Fibroblast of skin of left biceps (primary cell): ENCODE measurements at places on chromosomes 3 and 15.

- DNase-seq, result no peak
These were observed 26.2 kb downstream of the ALDH1A2 start for GRCh38 chr15:58039079-58040035.

DNA sequence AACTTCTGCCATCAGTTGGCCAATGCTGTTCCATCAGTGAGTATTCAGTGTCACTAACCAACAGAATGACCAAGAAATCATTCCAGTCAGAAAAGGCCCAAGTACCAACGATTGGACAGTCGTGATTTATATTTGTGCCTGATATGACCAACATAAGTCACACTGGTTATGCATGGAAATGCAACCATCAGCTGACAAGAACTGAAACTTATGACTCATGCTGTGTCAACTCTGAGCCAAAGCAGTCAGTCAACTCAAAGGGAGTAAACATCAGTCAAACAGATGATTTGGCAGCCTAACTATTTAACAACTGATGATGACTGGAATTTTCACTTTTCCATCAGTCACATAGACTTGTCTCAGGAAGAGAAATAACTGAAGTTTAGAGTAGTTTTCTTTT is 142.4 kb downstream of the ANXA2 start:
- DNase-seq, result no peak

- DNase-seq, result no peak
These were observed 57.1 kb downstream of the ADAMTS17 start for GRCh38 chr15:100284701-100285100.

DNA sequence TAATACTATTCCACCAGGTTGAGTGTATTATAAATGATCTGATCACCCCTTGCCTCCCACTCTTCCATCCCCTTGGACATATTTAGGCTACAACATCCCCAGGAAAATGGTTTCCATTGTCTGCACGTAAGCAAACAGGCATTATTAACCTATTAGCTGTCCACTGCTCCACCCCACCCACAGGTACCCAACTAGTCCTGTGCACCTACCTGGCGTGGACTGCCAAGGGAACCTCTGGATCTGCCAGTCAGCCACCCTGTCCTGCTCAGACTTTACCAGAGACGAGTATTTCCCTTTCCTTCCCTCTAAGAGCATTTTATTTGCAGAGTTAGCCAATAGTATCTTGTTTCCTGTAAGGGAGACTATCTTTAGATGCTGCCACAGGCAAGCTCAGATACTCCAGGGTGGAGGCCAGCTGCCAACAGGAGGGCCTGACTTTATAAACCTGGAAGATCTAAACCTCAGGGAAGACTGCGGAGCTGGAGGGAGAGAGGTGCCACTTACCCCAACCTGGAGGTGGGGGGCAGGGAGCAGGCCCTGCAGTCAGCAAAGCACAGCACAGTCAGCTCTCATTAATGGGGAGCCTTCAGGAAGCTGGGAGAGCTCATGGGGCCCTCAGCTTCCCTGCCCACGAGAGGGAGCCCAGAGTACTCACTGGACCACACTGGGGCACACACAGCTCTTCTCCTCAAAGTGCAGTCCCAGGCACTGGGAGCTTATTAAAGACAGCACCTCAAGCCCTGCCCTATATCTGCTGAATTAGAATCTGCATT is at the start of gene CX3CR1:
CX3CR1 (minus strand) TSS at position 292 of the 773 bp plus-strand sequence. CDS start 13,527 bp downstream, outside the sequence.
- no peak for DNase-seq

DNA sequence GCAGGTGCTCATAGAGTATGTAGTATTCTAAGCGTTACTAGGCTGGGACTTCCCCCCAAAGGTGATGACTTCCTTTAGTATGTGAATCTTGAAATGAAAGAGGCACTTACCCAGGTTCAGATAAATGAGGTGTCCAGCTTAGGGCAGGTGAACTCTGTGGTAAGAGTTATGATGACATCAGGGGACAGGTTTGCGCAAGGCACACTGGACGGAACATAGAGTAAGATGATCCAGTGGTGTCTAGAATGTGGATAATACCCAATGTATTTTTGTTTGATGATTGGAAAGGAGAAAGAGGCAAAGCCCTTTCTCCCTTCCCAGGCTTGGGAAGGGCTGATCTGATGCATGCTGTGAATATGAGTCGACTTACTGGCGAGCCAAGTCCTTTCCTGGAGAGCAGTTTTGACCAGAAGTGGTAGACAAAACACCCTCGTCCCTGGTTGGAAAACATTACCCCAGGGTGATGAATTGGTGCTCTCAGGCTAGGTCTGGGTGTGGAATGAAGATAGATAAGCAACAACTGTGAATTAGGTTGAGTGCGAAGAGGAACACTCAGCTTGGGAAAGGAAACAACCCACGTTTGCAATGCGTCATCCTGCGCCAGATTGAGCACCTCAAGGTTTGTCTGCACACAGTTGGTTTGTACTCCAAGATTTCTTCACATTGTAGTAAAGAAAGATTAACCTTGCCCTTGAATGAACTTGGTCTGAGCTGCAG is 124.2 kb downstream of the GHSR start:
- no peak for DNase-seq

GRCh38 chr15:75945953-75946352 is 42.3 kb downstream of the FBXO22 start:
- DNase-seq, result no peak

DNA sequence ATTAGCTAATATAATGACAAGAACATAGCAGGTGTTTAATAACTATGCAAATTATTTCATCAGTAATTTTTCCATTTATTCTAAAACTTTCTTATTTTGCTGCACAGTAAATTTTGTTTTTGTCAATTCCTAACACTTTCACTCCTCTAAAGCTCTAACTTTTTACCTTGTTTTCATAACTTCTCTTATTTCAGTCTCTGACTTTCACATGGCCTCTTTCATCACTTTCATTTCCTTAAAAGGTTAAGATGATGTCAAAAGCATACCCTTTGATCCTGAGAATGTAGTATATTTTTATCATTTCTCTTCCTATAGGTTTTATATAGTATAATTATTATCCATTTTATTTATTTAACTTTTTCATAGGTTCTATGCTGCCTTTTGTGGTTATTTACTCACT is 1325.8 kb upstream of the ALCAM start:
- DNase-seq, result no peak

DNA sequence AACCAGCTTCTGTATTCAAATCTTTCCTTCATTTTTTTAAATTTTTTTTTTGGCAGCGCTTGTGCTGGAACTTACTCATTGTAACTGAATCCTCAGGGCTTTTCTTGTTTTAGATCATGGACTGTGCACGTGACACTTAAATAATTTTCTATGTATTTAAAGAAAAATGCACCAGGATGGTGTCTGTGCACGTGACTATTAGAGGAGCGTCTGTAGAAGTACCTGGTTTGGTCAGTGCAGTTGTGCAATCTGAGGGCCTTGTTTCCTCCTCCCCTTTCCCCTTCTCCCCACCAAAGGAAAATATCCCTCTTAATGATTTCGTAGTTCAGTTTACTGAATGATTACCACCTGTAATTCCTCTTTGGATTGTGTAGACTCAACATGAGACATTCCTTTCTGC is 31.3 kb downstream of the EDEM1 start:
- DNase-seq, result no peak

DNA sequence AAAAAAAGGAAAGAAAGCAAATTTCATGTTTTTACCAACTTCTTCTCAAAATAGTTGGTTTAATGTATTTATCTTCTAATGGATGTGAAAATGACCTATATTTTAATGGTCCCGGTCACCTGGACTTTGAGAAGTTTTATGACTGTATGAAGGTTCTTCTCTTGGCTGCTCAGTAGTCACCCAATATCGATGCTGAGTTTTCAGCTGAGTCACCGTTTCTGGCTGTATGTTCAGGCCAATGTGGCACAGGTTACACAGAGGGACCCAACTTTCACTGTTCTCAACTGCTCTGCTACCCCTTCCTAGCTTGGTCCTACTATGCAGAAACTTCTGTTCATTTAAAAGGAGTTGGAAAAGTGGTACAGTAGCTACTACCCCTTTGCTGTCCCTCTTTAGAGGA is 25.8 kb downstream of the VGLL3 start:
- DNase-seq, result no peak

DNA sequence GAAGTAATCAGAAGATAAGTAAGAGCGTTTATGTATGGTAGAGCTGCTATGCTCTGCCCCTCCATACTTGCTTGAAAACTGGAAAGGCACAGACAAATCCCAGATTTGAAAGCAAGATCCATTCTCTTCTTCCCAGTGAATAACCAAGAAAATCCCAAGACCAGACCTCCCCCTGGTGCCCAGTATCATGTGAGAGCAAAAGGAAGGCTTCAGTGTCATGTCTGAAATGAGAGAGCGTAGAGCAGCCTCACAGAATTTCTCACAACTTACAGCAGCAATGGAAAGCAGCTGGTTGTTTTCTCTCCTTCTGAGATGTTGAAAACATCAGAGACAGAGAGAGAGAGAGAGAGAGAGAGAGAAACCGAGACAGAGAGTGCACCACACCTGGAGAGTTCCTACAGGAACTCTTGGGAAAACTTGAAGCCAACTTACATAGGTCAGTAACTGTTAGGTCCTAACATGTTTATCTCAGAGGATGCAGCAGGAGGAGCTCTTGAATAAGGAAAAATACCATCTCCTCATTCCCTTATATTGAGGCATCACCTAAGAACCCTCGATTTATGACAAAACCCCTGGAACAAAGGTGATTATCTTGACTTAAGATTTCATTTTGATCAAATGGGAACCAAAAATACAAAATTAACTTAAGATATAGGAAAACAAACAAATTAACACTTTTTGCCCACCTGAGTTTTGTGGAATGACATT is 273.3 kb downstream of the NSUN3 start:
- peak; percentile 20 for DNase-seq

DNA sequence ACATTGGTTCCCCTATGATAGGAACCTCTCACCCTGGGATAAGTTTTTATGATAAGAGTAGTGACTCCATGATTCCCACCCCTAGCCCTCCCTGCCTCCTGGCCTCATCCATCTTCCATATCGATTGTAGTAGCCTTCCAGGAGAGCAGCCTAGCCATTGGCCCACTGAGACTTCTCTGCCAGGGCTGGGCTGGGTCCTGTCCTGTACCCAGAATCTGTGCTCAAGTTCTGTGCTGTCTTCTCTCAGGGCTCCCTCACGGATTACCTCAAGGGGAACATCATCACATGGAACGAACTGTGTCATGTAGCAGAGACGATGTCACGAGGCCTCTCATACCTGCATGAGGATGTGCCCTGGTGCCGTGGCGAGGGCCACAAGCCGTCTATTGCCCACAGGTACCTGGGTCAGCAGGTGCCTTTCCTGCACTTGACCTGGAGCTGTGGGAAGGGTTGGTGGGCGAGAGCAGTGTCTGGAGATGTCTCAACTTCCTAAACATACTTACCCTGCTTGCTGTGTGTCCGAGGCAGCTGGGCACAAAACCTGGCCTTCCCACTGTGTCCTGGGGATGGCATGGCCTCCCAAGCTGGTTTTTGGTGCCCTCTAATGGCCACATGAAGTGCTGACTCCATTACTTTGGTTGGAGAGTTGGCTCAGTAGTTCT is 16.6 kb upstream of the EXOG start:
- no peak for DNase-seq
